ENCODE measurements at places on chromosomes 3 and 15.

DNA sequence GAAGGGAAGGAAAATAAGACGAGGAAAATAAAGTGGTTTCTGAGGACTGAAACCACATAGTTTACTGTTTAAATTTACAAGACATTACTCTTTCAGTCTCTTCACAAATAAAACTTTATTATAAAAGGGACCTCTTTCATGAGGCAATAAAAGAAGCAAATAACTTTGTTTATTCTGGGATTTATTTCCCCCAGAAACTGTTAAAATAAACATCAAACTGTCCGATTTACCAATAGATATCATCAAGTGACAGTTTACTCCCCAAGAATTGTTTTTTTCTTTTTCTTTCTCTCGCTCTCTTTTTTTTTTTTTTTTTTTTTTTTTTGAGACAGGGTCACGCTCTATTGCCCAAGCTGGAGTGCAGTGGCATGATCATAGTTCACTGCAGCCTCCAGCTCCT is 54.1 kb downstream of the SLC28A2 start:
- DNase-seq = no peak

GRCh38 chr15:94252906-94253491 is 21.6 kb downstream of the MCTP2 start:
- no peak for DNase-seq

DNA sequence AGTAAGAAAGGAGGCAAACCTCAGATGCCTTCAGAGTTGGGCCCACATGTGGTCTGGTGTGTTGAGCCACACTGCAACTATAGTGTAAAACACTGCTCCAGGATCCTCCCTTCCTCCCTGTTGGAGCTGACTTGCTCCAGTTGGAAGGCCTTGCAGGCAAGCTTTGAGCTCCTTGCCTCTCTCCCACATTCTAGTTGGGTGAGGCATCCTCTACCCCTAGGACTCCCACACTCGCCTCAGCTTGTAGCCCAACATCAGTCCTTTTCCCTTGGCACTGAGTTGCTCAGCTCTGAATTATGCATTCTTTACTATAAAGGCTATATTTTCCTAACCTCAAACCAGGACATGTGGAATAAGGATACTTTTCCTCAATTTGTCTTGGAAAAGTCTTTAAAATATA is 143.9 kb downstream of the NECTIN3 start:
- no peak for DNase-seq

DNA sequence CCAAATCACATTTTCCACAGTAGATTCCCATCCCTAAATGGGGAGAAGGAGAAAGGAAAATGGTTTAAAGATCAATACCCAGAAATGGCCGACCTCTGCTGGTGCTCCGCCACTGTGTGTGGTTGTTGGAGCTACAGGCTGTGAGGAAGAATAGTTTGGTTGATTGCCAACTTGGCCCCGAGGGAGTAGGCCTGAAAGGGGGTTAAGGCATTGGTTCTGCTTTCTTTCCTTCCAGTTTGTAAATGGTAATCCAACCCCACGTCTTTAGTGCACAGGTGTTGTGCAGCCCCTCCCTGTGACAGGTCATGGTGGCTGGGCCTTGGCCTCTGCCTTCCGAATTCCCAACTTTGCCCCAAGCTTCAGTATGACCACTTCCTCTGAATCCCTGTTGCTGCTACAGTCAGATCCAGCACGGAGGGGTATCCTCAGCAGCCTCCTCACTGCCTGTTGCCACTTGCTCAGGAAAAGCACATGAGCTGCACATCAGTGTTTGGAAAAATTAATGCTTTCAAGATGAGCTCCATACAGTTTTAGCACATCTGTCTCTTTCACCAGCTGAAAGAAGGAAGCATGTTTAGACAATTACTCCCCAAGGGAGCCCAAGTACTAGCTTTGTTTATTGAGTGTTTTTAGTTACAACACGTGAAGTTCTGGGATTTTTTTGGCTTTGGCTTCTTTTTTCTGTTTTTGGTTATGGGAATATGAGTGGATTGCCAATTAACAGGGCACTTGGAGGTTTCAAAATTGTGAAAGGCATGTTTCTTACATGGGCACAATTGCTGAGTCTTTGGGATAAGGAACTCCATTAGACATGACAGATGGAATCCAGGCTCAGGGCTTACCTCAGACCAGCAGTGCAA is 92.3 kb upstream of the ROPN1 start:
- no peak for DNase-seq

DNA sequence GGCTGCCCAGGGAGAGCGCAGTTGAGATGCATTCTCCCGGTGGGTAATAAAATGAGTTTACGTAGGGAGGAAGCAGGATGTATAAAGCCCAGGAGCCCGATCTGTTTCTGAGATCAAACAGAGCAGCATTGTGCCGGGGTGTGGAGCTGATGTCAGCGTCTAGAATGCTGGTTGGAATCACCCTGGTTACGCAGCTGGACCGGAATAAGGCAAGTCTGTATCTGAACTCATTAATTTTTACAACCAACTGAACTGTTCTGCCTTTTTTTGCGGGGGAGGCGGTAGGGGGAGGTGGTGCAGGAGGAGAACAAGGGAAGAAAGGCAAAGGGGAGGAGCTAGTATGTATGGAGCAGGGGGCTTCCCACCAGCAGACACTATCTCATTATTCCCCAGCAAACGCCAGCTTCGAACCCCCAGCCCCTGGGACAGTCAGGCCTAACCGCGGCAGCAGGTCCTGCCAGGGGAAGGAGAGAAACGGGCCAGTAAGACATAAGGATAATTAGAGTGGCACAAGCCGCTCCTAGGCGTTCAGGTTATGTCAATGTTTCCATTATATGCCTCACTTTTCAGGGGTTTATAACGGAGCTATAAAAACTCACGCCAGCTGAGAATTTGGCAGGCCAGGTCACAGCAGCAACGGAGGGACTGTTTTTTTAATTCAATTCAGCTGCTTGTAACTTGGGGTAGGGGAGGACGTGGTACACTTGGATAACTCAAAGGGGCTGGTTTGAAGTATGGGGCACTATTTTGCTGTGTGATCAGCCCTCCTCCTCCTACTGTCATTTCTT is 175.3 kb upstream of the HES1 start:
- DNase-seq = no peak

DNA sequence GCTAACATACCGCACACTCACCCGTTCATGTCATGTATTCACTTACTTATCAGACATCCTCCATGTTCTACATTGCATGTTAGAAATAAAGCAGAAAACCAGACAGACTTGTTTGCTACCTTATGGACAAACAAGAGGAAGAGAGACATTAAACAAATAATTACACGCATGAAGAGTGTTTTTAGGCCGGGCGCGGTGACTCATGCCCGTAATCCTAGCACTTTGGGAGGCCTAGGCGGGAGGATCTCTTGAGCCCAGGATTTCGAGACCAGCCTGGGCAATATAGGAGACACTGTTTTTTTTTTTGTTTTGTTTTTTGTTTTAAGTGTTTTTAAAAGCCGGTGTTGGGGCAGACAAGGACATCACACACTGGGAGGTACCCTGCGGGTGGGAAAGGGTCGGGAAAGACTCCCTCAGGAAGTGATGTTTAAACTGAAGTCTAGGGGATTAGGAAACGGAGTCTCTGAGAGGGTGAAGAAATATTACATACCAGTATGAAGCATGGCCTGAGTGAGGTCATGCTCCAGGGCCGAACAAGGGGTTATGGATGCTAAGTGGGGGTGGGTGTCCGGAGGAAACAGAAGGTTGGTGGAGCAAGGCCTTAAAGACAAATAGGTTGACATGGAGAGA is 2.1 kb upstream of the USP3 start:
- DNase-seq = no peak

GRCh38 chr3:146159037-146159436 is 1.9 kb downstream of the PLOD2 start:
- no peak for DNase-seq

- no peak for DNase-seq
Measured at GRCh38 chr3:14597266-14597665, 54.3 kb upstream of the CCDC174 start.

DNA sequence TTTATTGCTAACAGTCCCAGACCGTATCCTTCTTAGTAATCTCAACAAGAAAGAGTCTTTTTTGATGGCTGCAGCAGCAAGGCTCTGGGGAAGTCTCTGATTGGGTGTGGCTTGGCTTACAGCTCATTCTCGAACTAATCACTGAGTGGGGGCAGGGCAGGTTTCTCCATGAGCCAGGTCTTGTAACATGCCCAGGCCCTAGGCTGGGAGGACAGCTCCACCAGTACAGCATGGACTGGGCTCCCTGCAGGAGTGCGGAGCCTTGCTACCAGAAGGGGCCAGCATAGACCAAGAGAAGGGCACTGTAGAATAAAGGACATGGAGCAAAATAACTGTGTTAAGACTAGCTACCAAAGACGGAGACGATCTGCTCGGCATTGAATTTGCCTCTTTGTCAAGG is 7.2 kb downstream of the CD276 start:
- no peak for DNase-seq

- DNase-seq = no peak
Measured at GRCh38 chr15:70852501-70853317, 1.2 kb downstream of the LARP6 start.

- DNase-seq = no peak
Measured at GRCh38 chr15:86912661-86913060, 833.0 kb downstream of the AGBL1 start.

- no peak for DNase-seq
Measured at GRCh38 chr15:70573121-70573850, 190.1 kb downstream of the UACA start.

DNA sequence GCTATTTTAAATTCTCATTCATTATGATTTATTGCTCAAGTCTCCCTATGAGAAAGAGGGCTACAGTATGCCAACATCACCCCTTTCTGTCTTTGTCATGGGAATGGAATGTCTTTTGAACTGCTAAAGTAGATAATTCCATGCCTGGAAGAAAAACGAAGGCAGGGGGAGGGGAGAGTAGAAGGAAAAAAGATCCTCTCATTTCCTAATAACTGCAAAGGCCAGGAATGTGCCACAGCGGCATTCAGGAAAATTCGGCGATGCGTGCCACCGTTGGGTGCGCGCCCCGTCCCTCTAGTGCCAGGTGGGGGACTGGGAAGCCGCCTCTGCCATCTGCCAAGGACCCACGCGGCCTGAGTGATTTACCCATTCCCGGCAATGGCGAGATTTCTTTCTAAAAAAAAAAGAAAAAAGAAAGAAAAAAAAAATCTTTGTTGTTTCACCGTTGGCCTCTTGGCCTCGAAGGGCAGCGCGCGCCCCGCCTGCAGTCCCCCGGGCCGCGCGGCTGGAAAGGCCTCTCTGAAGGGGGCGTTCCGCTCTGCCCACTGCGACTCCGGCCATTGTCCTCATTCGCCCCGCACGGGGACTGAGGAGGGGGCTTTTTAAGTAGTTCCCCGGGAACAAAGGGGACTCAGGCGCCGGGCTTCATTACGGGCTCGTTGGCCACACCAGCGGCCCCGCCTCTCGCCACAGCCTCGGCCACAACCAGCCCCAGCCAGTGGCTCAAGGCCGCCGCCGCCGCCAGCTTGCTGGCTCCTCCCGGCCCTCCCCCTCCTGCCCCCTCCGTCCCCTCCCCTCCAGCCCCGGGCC is 54.5 kb downstream of the CPN2 start:
- DNase-seq = no peak

DNA sequence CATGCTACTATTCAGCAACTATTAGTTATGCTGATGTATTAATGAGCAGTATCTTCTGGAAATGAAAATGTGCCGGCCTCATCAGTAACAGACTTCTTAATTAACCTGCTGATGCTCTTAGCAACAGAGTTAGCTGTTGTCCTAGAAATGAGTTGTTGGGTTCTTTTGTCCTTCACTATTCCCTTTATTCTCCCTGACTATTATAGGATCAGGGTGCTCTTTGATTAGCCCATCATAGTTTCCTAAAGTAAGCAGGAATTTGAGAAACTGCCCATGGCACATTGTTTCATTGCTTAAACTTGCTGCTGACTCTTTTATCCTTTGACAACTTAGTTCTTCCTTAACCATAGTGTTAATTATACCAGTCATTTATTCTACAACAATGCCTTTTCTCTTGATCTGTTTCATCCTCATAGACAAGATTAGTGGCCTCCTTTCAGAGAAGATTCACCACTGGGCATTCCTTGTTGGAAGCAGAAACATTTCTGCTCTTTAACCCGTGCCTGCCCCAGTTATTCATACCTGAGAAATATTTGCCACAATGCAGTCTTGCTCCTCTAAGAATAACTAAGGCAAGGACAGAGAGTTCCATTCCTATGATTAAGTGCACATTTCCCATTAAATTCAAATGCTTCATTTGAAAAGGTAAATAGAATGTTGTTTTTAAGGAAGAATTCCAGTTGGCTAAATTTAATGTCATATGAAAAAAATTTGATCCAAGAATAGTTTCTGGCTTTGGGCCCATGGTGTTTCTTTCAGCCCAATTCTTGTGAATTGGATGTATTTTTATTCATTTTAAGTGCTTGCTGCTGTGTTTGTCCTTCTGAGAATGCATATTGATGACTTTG is 573.3 kb upstream of the TBL1XR1 start:
- DNase-seq = no peak

DNA sequence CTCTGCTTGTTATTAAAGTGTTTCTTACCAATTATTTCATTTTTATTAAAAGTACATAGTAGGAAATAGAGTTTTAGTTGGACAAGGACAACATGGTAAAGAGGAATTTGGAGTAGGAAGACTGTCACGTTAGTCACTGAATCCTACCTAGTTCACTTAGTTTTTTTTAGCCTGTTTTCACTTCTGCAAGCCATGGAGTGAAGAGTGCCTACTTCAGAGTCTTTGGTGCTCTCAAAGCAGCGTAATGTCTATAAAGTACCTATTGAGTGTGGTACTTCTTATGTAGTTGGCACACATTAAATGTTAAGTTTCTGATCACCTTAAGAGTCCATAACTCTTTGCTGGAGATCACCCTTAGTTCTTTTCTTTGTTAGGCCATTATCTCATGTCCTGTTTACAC is 78.7 kb downstream of the LPP start:
- no peak for DNase-seq

GRCh38 chr15:64701051-64701450 is 74.3 kb downstream of the RBPMS2 start:
- no peak for DNase-seq

DNA sequence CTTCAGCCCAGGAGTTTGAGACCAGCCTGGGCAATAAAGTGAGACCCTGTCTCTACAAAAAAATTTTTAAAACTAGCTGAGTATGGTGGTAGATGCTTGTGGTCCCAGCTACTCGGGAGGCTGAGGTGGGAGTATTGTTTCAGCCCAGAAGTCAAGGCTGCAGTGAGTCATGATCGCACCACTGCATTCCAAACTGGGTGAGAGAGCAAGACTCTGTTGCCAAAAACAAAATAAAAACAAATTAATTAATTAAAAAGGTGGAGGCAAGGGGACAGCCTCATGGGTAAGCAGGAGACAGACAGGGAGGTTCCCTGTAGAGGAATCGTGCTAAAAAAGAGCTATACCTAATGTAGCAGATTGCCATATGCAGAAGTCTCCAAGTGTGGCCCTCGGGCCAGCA is 12.6 kb downstream of the HAPLN3 start:
- DNase-seq = no peak
